ENCODE measurements at places on chromosomes 7 and 10. TPM values are rescaled to one million over a fixed set of nuclear protein-coding genes. Genes with fewer than 3 reads are reported as not detected.

Gene BHLHA15
- polyA plus RNA-seq, result not detected

Gene EN2
- not detected for polyA plus RNA-seq

Gene DNAJC30
- polyA plus RNA-seq, result 3.2 TPM

Gene TFR2
- not detected for polyA plus RNA-seq

Gene EIF5AL1
- polyA plus RNA-seq, result 0.17 TPM

Gene KIAA1549
- not detected for polyA plus RNA-seq

Gene PPIF
- 52.3 TPM for polyA plus RNA-seq

Gene LANCL2
- polyA plus RNA-seq, result 8.3 TPM

Gene ELFN1
- polyA plus RNA-seq, result not detected

Gene CFAP58
- polyA plus RNA-seq, result 0.06 TPM

Gene PPP1R9A
- not detected for polyA plus RNA-seq

Gene VAX1
- polyA plus RNA-seq, result not detected

Gene ACTR1A
- polyA plus RNA-seq, result 79.0 TPM

Gene TAS2R41
- 0.19 TPM for polyA plus RNA-seq

Gene OR2A12
- not detected for polyA plus RNA-seq

Gene TAS2R5
- polyA plus RNA-seq, result not detected

Gene SP4
- 1.3 TPM for polyA plus RNA-seq

Gene VWC2
- not detected for polyA plus RNA-seq

Gene POP7
- polyA plus RNA-seq, result 48.5 TPM

Gene HABP2
- not detected for polyA plus RNA-seq

Gene CPA4
- polyA plus RNA-seq, result not detected

Gene MMP21
- polyA plus RNA-seq, result not detected

Gene CFTR
- not detected for polyA plus RNA-seq

Gene LRIT1
- not detected for polyA plus RNA-seq

Gene IL6
- 3.5 TPM for polyA plus RNA-seq

Gene CYP3A5
- polyA plus RNA-seq, result not detected

Gene PVRIG
- 0.27 TPM for polyA plus RNA-seq

Gene PTPRZ1
- polyA plus RNA-seq, result not detected

Gene LRRC18
- polyA plus RNA-seq, result not detected

Gene PKD2L1
- polyA plus RNA-seq, result 1.5 TPM

Gene WIPF3
- polyA plus RNA-seq, result not detected

Gene WEE2
- not detected for polyA plus RNA-seq

Gene ANK3
- polyA plus RNA-seq, result not detected

Gene MEIG1
- 0.47 TPM for polyA plus RNA-seq

Gene AGBL3
- 0.03 TPM for polyA plus RNA-seq

Gene ACTL6B
- polyA plus RNA-seq, result not detected

Gene ZPBP
- polyA plus RNA-seq, result not detected

Gene BICC1
- polyA plus RNA-seq, result 0.02 TPM

Gene GIMAP1
- 12.7 TPM for polyA plus RNA-seq

Gene OLAH
- not detected for polyA plus RNA-seq

Gene MET
- polyA plus RNA-seq, result not detected

Gene NPTX2
- polyA plus RNA-seq, result not detected

Gene MSMB
- polyA plus RNA-seq, result not detected

Gene LAMB1
- polyA plus RNA-seq, result not detected

Gene COL1A2
- polyA plus RNA-seq, result not detected

Gene INSYN2A
- polyA plus RNA-seq, result not detected

Gene DRGX
- not detected for polyA plus RNA-seq

Gene OR6B1
- polyA plus RNA-seq, result not detected

Gene GHRHR
- polyA plus RNA-seq, result not detected

Gene CABCOCO1
- polyA plus RNA-seq, result not detected

Gene MYL7
- not detected for polyA plus RNA-seq

Gene NAT16
- not detected for polyA plus RNA-seq

Gene TCERG1L
- not detected for polyA plus RNA-seq

Gene IFIT1B
- polyA plus RNA-seq, result not detected

Gene MDH2
- polyA plus RNA-seq, result 162 TPM

Gene STOX1
- not detected for polyA plus RNA-seq

Gene AKR1E2
- 0.45 TPM for polyA plus RNA-seq

Gene NCF1
- polyA plus RNA-seq, result 508 TPM

Gene LYZL2
- polyA plus RNA-seq, result not detected
